ENCODE measurements at places on chromosomes 3 and 15. TPM values are rescaled to one million over a fixed set of nuclear protein-coding genes. Genes with fewer than 3 reads are reported as not detected.

GRCh38 chr3:156654834-156655233 lies 19.6 kb upstream of the TIPARP start:
- no peak for DNase-seq
- no peaks in the 10 kb centered on the region for H3K36me3 ChIP-seq
- no peaks in the 10 kb centered on the region for H3K4me1 ChIP-seq

DNA sequence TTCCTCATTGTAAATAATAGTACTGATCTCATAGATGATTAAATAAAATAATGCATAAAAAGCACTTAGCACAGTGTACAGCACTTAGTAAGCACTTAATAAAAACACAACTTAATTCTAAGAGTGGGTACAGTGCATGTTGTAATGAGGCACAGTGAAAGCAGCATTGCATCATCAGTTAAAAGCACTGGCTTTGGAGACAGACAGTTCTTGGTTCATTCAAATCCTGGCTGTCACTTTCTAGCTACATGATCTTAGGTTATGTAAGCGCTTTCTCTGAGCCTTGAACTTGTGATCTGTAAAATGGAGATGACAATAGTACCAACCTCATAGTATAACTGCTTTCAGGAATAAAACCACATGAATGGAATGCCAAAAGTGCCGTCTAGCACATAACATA lies 151.5 kb downstream of the DPH6 start:
- H3K27me3 ChIP-seq, result no peaks in the 10 kb centered on the region
- no peak for DNase-seq
- no peaks in the 10 kb centered on the region for H3K4me1 ChIP-seq
- H3K36me3 ChIP-seq, result peaks cover 11% of the 10 kb centered on the region

DNA sequence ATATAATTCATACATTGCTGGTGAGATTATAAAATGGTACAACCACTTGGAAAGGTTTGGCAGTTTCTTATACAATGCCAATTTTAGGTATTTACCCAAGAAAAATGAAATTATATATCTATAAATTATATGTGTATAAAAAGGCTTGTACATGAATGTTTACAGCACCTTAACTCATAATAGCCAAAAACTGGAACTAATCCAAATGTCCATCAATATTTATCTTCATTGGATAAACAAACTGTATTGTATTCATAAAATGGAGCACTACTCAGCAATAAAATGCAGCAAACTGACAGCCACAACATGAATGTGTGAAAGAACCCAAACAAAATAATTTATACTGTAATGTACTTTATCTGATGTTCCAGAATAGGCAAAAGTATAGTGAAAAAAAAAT lies 33.6 kb upstream of the EIF5A2 start:
- no peaks in the 10 kb centered on the region for H3K27me3 ChIP-seq
- no peak overlapping the region for H3K27ac ChIP-seq
- H3K4me1 ChIP-seq, result no peaks in the 10 kb centered on the region
- H3K36me3 ChIP-seq, result no peaks in the 10 kb centered on the region
- H3K4me3 ChIP-seq, result no peak overlapping the region

The IGF2BP2 gene
- total RNA-seq, result 191 TPM

DNA sequence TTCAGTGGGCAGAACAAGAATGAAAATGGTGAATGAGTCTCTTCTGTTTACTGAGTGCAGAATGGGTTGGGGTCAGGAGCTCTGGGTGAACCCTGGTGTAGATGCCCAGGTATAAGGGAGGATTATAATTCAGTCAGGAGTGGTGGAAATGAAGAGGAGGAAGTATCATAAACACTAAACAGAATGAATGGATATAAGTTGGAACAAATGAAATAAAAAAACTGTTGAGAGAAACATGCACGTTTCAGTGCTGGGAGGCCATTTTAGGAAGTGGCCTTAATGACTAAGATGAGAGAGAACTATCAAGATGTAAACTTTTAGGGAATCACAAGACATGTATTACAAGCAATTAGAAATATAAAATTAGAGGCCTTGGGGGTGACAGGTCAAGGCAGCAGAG lies 32.8 kb upstream of the LEKR1 start:
- H3K27me3 ChIP-seq, result no peaks in the 10 kb centered on the region
- no peak for DNase-seq
- peaks cover 13% of the 10 kb centered on the region for H3K4me1 ChIP-seq
- no peak overlapping the region for H3K27ac ChIP-seq
- no peaks in the 10 kb centered on the region for H3K36me3 ChIP-seq

GRCh38 chr3:23128655-23129054 lies 74.5 kb upstream of the UBE2E2 start:
- H3K27me3 ChIP-seq, result peaks cover 3% of the 10 kb centered on the region
- DNase-seq, result no peak
- no peak overlapping the region for H3K27ac ChIP-seq
- no peak overlapping the region for H3K4me3 ChIP-seq

- peaks cover 8% of the 10 kb centered on the region for H3K4me1 ChIP-seq
- H3K36me3 ChIP-seq, result peaks cover 29% of the 10 kb centered on the region
- no peak for DNase-seq
- H3K27ac ChIP-seq, result no peak overlapping the region
These were observed 35.1 kb downstream of the TMOD3 start for GRCh38 chr15:51864408-51865056.

DNA sequence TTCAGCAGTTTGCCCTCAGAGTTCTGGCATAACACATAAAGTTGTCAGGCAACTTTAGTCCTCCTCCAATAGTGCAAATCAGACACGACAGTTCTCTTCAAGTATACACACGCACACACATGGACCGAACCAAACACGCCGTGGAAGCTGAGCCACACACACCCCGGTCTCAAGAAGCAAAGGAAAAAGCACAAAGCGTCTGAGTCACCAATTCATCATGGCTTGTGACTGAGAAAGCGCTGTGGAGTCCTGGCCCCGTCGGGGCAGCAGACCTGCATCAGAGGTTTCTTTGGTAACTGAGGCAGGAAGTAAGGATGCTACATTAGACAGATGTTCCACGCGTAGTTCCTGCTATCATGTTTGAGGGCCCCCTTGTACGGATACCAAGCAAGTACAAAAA lies 85.7 kb downstream of the VGLL4 start:
- peak overlapping the region; percentile 70 for H3K27ac ChIP-seq
- H3K4me3 ChIP-seq, result no peak overlapping the region
- peaks cover 8% of the 10 kb centered on the region for H3K36me3 ChIP-seq
- DNase-seq, result no peak

- H3K27ac ChIP-seq, result no peak overlapping the region
- H3K4me1 ChIP-seq, result no peaks in the 10 kb centered on the region
- DNase-seq, result no peak
- no peaks in the 10 kb centered on the region for H3K36me3 ChIP-seq
- no peaks in the 10 kb centered on the region for H3K27me3 ChIP-seq
- no peak overlapping the region for H3K4me3 ChIP-seq
These were observed 518.5 kb upstream of the CADM2 start for GRCh38 chr3:84440291-84440690.

- H3K4me3 ChIP-seq, result no peak overlapping the region
- no peaks in the 10 kb centered on the region for H3K4me1 ChIP-seq
- no peak for DNase-seq
- no peaks in the 10 kb centered on the region for H3K27me3 ChIP-seq
- no peaks in the 10 kb centered on the region for H3K36me3 ChIP-seq
- H3K27ac ChIP-seq, result no peak overlapping the region
These were observed 35.5 kb downstream of the DUT start for GRCh38 chr15:48366584-48367312.

The SAXO2 gene
- total RNA-seq, result 4.3 TPM

- no peaks in the 10 kb centered on the region for H3K27me3 ChIP-seq
- H3K4me3 ChIP-seq, result no peak overlapping the region
- H3K4me1 ChIP-seq, result peaks cover 18% of the 10 kb centered on the region
- no peak for DNase-seq
- peak overlapping the region; percentile 77 for H3K27ac ChIP-seq
These were observed 53.9 kb downstream of the CALML4 start for GRCh38 chr15:68151277-68151676.

DNA sequence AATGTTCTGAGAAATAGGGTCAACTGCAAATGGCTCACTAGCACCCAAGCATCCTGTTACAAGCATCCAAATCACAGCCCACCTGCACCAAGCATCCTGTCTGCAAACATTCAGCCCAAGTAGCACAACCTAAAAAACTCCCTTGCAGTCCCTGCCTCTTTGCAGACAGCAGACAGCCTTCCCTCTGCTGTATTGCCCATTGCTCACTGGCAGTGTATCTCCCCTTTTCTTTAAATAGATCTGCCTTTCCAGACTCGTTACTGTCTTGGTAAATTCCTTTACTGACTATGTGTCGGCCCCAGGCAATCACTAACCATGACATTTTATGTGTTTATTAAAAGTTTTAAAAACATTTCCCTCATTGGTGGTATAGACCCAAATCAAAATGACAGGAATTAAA lies 155.4 kb downstream of the ADAMTSL3 start:
- H3K4me1 ChIP-seq, result peaks cover 9% of the 10 kb centered on the region
- no peak overlapping the region for H3K4me3 ChIP-seq
- peaks cover 6% of the 10 kb centered on the region for H3K36me3 ChIP-seq
- no peak for DNase-seq

DNA sequence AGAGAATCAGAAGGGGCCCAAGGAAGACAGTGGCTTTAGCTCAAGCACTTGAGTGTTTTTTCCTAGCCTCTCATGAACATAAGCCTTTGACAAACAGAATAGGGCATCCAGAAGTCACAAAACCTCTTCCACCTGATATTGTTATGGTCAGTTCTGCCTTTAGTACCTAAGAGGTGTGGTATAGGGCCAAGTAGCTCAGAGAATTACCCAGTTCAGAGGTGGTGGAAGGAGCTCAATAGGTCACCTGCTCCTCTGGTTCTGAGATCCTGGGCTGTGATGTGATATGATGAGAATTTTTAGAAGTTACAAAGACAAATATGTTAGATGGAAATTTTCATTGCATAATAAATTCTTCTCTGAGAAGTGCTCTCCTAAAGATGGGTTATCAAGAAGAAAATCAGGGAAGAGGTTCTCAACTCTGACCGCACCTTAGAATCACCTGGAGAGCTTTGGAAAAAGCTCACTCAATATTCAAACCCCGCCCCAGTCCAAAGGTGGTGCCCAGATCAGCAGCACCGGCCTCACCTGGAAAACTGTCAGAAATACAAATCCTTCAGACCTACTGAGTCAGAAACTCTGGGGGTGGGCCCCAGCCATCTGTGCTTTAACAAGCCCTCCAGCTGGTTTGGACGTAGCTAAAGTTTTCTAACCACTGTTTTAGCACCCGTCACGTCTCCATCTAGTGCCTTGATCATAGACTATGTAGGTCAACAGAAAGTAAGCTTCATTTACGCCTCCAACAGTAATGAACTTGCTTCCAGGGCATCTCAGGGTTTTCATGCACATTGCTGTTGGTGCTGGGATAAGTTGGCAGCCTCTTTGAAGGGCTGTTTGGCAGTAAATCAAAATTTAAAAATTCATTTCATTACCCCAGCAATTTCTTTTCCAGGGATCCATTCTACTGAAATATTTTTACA lies 101.3 kb downstream of the MYH15 start:
- H3K36me3 ChIP-seq, result no peaks in the 10 kb centered on the region
- no peak overlapping the region for H3K4me3 ChIP-seq
- H3K27me3 ChIP-seq, result no peaks in the 10 kb centered on the region
- peaks cover 16% of the 10 kb centered on the region for H3K4me1 ChIP-seq

- H3K27ac ChIP-seq, result peak overlapping the region; percentile 74
- H3K27me3 ChIP-seq, result no peaks in the 10 kb centered on the region
- peaks cover 4% of the 10 kb centered on the region for H3K36me3 ChIP-seq
- H3K4me1 ChIP-seq, result peaks cover 12% of the 10 kb centered on the region
- DNase-seq, result no peak
These were observed 15.9 kb downstream of the COMMD2 start for GRCh38 chr3:149736175-149736952.

DNA sequence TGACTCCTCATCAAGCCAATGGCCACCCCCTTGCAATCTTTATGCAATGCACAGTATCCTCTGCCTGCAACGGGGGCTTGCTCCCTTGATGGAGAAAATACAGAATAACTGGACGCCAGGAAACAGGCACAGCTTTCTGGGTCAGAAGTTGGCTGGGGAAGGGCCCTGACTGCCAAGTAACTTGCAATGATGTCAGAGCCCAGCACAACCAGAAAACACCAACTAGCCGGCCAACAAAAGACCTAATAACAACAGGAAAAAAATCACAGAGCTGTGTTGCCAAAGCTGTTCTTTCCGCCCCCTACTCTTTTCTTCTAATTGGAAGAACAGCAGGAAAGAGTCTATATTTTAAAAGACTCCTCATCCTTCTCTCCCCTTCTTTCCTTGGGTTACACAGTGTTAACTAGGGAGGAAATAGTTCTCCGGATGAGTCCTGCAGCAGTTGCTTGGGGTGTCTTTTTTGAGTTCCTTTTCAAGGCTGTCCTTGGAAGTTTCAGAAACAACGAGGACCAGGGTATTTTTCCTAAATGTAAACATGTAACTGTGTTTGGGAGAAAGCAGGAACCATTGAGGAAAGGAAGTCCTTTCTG lies 1.4 kb upstream of the SEMA6D start:
- no peaks in the 10 kb centered on the region for H3K36me3 ChIP-seq
- H3K4me3 ChIP-seq, result peak overlapping the region; percentile 95
- H3K4me1 ChIP-seq, result peaks cover 44% of the 10 kb centered on the region
- H3K27me3 ChIP-seq, result no peaks in the 10 kb centered on the region

DNA sequence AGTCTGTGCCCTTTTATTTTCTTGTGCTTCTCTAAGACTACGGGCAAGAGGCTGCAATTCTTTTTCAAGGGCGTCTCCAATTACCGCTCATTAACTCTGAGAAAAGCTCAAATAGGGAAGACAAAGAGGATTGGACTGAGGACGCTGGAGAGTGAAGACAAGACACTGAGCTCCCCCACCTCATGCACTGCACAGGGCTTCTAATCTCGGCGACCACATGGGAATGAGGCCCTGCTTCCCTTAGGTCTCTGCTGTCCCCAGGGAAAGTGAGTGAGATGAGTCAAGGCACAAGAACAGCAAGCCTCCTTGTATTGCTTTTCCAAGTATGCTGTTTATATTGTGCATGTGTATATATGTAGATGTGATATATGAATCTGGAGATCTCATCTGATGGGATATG lies 392.2 kb upstream of the CFAP20DC start:
- peaks cover 24% of the 10 kb centered on the region for H3K4me1 ChIP-seq
- H3K27me3 ChIP-seq, result peaks cover 20% of the 10 kb centered on the region
- H3K36me3 ChIP-seq, result no peaks in the 10 kb centered on the region
- no peak overlapping the region for H3K27ac ChIP-seq
- no peak for DNase-seq

GRCh38 chr15:67815036-67815592 lies 10.2 kb upstream of the SKOR1 start:
- peaks cover 3% of the 10 kb centered on the region for H3K36me3 ChIP-seq
- H3K27ac ChIP-seq, result no peak overlapping the region
- peaks cover 74% of the 10 kb centered on the region for H3K27me3 ChIP-seq
- peaks cover 6% of the 10 kb centered on the region for H3K4me1 ChIP-seq
- no peak for DNase-seq
